ENCODE measurements at places on chromosomes 6 and 20.

GRCh38 chr6:155075930-155076695 is 81.0 kb downstream of the TIAM2 start:
- DNase-seq = no peak

DNA sequence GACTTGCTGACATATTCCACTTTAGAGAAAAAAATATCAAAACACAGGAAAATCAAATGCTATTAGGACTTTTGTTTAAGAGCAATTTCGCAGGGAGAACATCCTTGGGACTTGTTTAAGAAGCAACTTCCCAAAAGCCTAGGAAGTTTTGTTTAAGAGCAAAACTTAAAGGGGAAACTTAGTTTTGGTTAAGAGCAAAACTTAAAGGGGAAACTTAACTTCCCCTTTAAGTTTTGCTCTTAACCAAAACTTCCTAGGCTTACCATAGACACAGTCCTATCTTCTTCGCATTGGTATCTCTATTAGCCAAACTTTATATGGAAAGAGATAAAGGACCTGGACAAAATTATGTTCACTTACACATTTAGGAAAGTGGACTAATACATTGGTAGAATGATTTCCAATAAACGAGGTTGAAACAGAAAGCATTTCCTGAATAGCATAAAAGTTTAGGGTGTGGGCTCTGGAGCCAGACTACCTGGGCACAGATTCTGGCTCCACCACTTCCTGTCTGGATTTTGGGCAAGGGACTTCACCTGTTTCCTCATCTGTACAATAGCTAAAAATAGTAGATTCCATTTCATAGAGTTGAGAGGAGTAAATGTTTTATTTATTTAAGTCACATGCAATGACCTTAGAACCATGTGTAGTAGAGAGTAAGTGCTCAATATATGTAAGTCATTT is 15.7 kb downstream of the PAQR8 start:
- DNase-seq = no peak

- DNase-seq = no peak
Observed at GRCh38 chr20:64000906-64001305, 20.0 kb downstream of the PRPF6 start.

DNA sequence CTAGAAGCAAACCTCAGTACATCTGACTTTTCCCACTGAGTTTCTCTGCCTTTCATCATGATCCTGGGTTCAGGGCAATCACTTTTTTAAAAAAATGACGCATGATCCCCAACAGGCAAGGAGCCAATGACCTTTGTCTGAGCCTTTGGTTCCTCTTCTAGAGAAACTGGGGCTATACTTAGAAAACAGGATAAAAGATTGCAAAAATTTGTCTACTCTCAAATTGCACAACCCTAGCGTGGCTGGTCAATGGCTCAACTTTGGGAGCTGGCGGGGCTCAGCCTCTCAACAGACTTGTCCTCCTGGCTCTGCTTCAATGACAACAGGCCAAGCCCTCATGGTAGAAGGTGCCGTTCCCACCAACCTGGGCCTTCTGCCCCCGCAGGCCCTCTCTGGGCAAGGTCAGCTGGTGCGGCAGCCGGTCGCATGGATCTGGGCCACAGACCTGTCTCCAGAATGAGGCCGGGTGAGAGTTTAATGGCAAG is 48.7 kb downstream of the PDYN start:
- no peak for DNase-seq
